ENCODE measurements at places on chromosomes 1 and 21.

DNA sequence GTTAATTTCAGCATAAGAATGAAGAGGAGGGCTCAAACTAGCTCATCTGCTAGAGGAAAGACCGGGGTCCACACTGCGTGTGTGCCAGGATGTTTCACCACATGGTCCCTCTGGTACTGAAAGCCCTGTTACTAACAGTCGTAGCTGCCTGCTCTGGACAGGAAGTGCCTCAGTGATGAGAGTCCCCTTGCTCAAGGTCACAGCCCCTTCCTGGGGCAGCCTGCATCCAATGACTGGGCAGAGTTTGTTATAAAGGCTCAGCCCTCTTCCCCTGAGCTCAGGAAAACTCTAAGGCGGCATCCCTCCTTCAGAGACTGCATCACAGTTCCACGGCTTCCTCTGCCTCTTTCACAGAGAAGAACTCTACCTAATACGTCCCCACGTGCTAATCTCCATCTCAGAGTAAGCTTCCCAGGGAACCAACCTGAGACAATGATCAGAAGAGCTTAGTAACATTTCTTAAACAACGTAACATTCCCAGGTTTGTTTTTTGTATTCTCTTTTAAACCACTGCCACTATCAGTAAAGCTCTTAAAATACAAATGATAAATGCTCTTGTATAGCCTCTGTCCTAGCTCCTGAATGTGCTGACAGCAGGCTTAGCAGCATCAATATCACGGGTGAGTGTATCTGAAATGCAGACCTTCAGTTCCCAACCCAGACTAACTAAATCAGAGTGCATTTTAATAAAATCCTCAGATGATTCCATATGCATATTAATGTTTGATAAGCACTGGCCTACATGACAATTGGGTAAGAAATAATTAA, 38.0 kb upstream of the ATP1A1 start:
- no peak for DNase-seq

GRCh38 chr1:62420214-62420613, 16.6 kb upstream of the USP1 start:
- DNase-seq = no peak

DNA sequence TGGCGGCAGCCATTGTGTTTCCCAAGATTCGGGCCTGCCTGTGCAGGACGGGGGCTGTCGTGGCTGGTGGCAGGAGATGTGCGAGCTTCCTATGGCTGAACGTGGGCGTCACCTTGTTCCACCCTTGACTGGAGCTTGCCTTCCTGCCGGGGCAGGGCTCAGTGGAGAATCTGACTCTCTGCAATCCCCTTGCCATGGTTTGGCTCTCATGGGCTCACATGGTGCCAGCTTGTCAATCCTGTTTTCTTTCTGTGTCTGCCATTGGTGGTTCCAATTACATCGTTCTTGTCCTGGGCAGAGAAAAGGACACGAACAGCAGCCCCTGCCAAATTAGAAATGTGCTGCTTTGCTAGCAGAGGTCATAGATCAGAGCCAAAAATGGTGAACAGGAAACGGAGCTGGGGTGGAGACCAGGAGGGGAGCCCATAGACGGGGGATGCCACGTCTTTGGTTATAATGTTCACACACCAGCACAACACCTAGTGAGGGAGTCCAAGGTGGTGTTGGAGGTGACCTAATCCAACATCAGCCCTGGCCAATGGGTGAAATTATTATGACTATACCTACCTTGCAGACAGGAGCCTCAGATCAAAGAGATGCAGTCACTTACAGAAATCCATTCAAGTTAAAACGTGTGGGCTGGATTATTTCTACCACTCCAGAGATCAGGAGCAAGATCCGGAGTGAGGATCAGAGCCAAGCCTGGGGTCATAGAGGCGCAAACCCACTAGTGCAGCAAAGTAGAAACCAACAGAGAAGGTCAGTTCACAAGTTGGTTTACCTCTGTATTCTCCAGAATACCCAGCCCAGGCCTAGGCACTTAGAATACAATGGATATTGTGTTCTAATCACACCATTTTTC, 253.1 kb downstream of the SIPA1L2 start:
- peak; percentile 29 for DNase-seq

- no peak for DNase-seq
Observed at GRCh38 chr1:68346188-68346808, 103.5 kb downstream of the RPE65 start.

DNA sequence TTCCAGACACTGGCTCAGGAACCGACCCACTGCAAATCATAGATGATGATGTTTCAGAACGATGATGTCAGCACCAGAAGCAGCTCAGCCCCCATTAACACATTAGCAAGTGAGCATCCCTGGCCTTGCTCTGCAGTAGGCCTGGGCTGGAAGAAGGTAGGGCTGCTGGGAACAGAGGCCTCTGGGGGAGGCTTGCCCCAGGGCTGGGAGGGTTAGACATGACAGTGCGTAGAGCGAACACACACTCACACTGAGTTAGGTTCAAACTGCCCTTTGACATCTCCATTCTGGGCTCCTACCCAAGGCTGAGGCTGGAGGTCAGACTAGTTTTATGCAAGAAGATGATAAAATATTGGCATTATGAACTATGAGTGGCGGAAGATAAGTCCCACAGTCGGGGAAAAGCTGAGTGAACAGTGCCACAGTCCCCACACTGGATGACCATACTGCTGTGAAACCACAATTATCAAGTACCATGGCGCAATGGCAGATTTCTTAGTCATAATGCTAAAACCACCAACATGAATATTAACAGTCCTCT, 91.1 kb downstream of the DMRTB1 start:
- no peak for DNase-seq

DNA sequence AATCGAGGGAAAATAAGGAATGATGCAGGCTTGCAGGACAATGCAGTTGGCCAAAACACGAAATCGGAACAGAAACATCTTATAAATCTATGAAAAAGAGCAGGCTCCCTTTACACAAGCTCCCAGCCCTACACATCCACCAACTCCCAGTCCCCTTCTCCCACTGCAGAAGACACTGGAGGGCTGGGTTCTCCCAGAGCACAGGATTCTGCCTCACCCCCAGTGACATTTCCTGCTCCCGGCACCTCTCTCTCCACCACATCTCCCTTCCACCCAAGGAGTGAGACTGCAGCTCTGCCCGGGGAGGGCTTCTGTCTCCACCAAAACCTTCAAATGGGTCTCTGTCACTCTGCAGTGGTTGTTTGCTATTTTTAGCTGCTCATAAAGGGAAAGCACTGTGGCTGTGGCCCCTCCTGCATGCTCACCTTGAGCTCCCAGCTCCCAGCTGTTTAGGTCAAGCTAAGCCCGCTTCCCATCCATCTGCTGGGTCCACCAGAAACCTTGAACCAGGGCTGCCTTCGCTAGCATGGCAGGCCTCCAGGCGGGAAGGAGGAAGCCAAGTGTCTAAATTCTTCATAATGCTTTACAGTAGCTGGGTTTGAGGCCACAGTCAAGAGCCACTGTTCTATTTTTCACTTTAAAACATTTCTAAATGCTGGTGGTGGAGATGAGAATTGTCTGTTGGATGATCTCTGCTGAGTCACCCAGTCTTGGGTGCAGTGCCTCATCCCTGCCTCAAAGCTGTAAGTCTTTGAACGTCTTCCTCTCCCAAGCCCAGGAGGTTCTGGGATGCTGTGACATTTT, 3.3 kb upstream of the C2CD2 start:
- DNase-seq = no peak

- DNase-seq = no peak
Observed at GRCh38 chr1:79912813-79913212, 906.3 kb upstream of the ADGRL4 start.

- no peak for DNase-seq
Observed at GRCh38 chr1:75559800-75560199, 51.1 kb downstream of the SLC44A5 start.

- DNase-seq = no peak
Observed at GRCh38 chr1:99018313-99018712, 13.7 kb upstream of the PLPPR5 start.

GRCh38 chr21:39444421-39445180, 977 bp downstream of the LCA5L start:
- no peak for DNase-seq

- no peak for DNase-seq
Observed at GRCh38 chr1:32470991-32471694, 6.3 kb downstream of the ZBTB8B start.

DNA sequence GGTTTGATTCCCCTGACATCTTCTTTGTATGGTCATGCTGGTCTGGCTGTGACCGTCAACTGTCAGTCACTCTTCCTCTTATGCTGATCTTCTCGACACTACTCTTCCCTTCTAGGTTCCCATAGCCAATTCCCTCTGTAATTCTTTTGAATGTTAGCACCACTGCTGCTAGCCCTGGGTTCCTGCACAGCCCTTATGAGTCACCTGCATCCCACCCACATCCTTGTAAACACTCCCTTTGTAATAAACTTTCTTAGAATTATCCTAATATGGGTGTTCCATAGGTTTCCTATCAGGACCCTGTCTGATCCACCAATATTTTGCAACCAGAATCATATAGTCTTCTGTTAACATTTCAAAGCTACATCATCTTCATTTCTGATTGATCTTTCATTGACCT, 37.1 kb downstream of the JUN start:
- DNase-seq = no peak

DNA sequence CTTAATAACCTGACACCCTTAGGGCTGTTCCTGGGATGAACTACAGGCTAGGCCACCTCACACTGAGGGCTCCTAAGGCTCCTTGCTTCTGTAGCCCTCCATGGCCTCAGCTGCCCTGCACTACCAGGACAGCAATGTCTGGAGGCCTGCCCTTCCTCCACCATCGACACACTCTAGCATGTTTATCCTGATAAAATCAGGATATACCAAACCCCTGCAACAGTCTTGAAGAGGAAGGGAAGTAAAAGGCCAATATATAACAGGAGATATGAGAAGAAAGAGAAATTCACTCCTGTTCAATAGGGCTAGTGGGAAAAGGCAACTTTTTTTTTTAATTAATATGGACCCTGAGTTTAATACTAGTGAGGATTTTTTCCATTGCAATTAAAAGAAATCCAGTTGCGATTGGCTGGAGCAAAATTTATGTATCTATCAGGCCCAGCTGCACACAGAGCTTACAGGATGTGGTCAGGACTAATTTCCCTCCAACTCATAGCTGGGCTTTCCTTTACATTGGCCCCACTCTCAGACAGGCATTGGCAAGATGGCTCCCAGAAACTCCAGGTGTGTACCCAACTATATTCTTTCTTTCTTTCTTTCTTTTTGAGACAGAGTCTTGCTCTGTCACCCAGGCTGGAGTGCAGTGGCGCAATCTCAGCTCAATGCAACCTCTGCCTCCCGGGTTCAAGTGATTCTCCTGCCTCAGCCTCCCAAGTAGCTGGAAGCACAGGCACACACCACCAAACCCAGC, 13.5 kb upstream of the ATP2B4 start:
- no peak for DNase-seq

GRCh38 chr1:95850763-95851162, 616.8 kb downstream of the RWDD3 start:
- DNase-seq = no peak

DNA sequence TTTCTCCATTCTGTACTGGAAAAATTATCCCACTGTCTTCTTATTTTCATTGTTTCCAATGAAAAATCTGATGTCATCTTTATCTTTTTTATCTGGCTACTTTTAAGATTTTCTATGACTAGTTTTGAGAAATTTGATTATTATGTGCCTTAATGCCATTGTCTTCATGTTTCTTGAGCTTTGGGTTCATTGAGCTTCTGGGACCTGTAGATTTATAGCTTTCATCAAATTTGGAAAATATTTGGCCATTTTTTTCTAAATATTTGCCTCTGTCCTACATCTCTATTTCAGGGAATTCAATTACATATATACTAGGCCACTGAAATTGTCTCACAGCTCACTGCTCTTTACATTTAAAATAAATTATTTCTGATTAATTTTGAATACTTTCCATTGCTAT, 38.7 kb upstream of the KCNH1 start:
- DNase-seq = no peak

DNA sequence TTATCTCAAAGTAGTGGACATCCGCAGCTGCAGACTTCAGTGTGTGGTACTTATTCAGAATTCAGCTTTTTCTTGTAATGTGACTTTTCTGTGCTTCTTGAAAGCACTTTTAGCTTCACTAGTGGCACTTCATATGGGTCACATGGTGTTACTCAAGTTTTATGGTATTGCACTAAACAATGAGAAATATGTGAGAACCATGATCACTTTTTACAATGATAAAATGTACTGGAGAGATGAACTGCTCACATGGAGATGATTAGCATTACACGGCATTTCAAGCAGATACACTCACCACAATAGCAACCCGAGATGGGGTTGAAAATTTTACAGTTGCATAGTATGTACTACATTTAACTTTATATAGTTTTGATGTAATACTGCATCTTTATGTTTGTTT, 40.1 kb upstream of the GPR52 start:
- DNase-seq = no peak

DNA sequence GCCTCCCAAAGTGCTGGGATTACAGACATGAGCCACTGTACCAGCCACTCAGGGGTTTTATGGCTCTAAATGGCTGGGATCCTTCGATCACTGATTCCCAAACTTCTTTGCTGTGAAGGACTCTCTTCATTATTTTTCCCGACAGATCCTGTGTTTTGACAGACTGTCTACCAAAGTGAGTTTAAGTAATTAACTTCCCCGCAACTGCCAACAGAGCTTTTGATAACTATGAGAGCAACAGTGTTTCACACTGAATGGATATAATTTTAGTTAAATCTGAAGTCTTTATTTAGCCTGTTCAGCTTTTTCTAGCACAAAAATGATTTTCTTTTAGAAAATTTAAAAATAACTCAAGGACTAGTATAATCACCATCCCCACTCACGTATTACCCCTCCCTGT, 12.6 kb upstream of the RABIF start:
- DNase-seq = no peak

DNA sequence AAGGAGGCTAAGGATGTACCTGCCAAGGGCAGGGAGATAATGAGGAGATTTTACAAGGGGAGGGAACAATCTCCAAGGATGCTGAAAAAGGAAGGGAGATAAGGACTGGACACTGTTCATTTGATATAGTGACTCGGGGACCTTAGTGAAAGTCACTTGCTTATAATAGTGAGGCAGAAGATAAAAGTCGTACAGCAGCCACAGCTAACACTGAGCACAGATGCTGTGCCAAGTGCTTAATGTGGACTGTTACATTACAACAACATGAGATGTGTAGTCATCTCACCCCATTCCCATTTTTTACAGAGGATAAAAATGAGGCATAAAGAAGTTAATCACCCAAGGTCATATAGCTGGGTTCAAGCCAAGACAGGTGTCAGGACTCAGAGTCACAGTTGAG, 181.9 kb downstream of the FGGY start:
- no peak for DNase-seq

- DNase-seq = no peak
Observed at GRCh38 chr1:199084293-199084692, 445.5 kb downstream of the PTPRC start.

- no peak for DNase-seq
Observed at GRCh38 chr1:12407050-12407961, 177.5 kb downstream of the VPS13D start.

- DNase-seq = no peak
Observed at GRCh38 chr1:115210302-115210711, 121.0 kb upstream of the TSPAN2 start.

GRCh38 chr21:46130831-46131587, 24.4 kb downstream of the FTCD start:
- DNase-seq = no peak

GRCh38 chr21:44836349-44836665, 18.4 kb upstream of the SUMO3 start:
- DNase-seq = no peak

- DNase-seq = no peak
Observed at GRCh38 chr21:38769191-38769780, 36.4 kb upstream of the ETS2 start.

All from heart right ventricle (tissue), 16 donors.